NB4 (cell line): ENCODE measurements at places on chromosomes 12 and 14.

DNA sequence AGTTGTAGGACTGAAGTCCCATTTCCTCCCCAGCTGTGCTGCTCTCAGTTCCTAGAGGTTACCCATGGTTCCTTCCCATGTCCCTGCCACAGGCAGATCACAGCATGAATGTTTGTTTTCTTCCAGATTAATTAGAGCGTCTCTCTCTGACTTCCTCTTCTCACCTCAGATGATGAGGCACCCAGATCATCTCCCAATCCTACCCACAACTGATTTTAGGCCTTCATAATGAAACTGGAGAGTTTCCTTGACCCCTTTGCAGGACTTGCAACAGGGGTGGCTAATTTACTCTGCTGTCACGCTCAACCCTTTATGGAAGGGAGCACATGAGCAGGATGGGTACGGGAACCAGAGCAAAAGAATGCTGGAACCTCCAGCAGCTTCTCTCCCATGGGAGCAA, 32.1 kb upstream of the TXNRD1 start:
- DNase-seq, result peak; percentile 37

DNA sequence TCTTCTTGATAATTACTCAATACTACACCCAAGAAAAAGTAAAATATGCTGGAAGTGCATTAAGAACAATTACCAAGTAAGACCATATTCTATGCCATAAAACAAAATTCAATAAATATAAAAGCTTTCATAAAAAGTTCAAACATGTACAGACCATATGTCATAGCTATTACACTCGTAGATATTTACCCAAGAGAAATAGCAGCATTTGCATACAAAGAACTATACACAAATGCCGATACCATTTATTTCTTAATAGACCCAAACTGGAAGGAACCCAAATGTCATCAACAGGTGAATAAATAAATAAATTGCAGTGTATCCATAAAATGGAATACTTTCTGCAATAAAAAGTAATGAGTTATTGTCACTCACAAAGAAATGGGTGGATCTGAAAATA, 78.3 kb upstream of the SLC16A7 start:
- DNase-seq, result no peak

DNA sequence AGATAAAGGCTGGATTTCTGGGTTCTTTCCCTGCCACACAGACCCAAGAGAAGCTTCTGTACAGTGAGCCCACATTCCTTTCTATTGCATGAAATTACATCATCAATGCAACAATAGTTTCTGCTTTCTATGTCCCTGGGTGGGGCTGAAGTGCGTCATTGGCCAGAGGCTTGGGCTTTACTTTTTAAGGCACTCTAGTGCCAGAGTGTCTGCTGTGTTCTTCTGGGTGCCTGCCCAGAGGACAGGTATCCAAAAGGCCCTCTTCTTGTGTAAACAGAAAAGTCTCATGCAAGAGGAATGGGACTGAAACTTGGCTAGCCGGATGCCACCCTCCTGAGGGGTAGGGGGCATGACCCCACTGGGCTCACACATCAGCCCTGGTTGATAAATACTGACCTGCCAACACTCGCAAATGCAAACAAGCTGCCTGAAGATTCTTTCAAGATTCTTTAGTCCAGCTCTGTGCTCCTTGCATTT, 5.9 kb downstream of the KRT86 start:
- DNase-seq, result peak; percentile 65

- no peak for DNase-seq
Observed at GRCh38 chr14:86179980-86180379, 650.0 kb downstream of the FLRT2 start.

GRCh38 chr12:29273178-29273843, 107.7 kb downstream of the ERGIC2 start:
- no peak for DNase-seq

DNA sequence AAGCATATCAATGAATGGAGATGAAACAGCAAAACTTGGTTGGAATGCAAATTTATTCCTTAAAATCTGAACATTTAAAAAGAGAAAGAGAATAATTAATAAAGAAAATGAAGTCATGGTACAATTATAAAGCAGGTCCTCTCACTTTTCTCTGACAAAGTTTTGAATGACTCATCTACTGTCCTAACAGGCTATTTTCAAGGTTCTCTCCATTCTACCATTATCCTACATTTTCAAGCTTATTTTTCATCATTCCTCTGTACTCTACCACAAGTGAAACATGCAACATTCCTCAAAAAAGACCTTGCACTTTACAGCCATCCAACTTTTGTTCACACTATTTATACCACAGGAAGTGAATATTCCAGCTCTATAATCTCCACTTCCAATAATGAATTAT, 36.9 kb upstream of the AP4S1 start:
- no peak for DNase-seq

GRCh38 chr14:102192840-102193502, 53.3 kb downstream of the WDR20 start:
- DNase-seq, result no peak

GRCh38 chr12:101596172-101596571, 1.4 kb downstream of the MYBPC1 start:
- no peak for DNase-seq

- DNase-seq, result no peak
Observed at GRCh38 chr12:106883426-106883825, 72.3 kb upstream of the TMEM263 start.

GRCh38 chr12:1912580-1913376, 5.7 kb downstream of the CACNA2D4 start:
- DNase-seq, result no peak

DNA sequence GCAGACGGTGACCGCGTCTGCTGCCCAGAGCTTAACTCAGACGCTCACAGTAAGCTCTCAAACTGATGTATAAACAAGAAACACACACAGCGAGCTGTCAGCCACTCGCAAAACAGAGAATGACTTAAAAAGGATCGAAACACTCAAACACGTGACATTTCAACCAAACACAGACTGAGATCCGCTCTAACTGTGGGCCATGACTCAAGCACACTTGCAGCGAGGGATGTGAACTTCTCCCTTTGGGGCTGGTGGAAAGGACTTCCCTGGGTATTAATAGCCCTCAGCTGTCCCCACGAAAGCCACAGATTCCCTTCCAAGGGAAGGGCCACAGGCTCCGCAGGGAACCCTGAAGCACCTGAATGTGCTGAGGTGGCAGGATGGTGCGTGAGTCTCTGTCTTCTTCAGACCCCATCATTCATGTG, 29.1 kb downstream of the CCDC88C start:
- peak; percentile 55 for DNase-seq

GRCh38 chr12:115885040-115885690, 392.3 kb downstream of the MED13L start:
- DNase-seq, result no peak

- DNase-seq, result no peak
Observed at GRCh38 chr12:127650626-127651025, 616.3 kb upstream of the TMEM132C start.

- no peak for DNase-seq
Observed at GRCh38 chr14:97106609-97107008, 309.4 kb downstream of the VRK1 start.

- DNase-seq, result no peak
Observed at GRCh38 chr14:101379842-101380241, 181.5 kb upstream of the DIO3 start.

GRCh38 chr12:106072751-106073150, 66.0 kb downstream of the NUAK1 start:
- DNase-seq, result no peak

DNA sequence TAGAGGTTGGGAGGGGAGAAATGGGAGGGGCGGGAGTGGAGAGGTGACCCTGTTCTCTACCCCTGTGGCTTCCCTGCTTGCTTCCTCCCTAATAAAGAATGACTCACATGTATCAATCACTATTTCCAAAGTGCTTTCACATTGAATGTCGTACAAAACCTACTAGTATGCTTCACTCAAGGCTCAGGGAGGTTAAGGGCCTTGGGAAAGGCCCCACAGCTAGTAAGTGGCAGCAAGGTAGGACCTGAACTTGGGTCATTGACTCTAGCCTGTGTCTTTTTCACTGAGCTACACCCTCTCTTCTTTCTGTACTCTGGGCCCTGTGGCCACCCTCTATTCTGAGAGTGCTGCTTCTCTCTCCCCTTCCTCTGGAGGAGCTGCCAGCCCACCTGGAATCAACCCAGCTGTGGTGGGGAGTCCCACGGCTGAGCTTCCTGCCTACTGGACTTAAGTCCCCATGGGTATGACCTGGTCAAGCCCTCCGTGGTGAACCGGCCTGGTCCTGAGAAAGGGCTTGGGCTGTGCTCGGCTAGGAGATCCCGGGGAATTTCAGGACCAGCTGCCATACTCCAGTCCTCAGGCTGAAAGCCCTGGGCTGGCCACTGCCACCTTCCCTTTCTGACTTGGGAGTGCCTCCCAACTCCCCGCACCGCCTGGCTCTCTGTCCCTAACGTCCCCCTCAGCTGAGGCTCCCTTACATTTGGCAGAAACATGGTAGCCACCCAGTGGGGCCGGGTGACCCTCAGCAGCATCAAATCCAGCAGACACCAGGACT, 13.0 kb downstream of the SLC48A1 start:
- DNase-seq, result no peak

GRCh38 chr12:25241167-25242020, 9.3 kb downstream of the KRAS start:
- DNase-seq, result peak; percentile 74

DNA sequence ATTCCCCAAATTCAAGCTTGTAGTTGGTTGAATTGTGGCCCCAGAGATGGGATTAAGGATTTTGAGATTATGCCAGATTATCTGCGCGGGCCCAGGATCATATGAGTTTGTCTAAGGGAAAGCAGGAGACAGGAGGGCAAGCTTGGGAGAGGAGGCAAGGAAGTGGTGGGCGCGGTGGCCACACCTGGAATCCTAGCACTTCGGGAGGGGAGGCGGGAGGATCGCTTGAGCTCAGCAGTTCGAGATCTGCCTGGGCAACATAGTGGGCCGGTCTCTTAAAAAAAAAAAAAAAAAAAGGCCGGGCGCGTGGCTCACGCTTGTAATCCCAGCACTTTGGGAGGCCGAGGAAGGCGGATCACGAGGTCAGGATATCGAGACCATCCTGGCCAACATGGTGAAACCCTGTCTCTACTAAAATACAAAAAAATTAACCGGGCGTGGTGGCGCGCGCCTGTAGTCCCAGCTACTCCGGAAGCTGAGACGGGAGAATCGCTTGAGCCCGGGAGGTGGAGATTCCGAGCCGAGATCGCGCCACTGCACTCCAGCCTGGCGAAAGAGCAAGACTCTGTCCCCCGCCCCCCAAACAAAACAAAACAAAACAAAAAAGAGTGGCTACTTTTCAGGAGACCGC, 881 bp upstream of the PUS1 start:
- DNase-seq, result no peak

GRCh38 chr12:26088998-26089397, 35.8 kb downstream of the BHLHE41 start:
- peak; percentile 52 for DNase-seq

DNA sequence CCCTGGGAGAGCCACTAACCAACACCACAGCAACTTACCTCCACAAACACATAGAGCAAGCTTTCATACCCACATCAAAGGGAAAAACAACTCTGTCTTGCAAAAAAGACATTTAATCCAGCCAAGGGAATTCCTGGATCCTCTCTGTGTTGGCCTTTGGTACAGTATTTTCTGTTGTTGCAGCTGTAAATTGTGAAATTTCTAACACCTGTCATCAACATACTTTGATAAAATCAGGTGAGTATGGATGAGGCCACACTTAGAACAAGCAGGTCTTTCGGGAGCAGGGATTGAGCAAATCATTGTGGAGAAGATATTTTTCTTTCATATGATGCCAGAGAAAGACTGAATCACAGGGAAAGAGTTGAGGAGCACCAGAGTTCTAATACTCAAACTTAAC, 89.3 kb downstream of the SPTSSA start:
- no peak for DNase-seq

- DNase-seq, result no peak
Observed at GRCh38 chr12:109650808-109651207, 62.8 kb upstream of the FAM222A start.

DNA sequence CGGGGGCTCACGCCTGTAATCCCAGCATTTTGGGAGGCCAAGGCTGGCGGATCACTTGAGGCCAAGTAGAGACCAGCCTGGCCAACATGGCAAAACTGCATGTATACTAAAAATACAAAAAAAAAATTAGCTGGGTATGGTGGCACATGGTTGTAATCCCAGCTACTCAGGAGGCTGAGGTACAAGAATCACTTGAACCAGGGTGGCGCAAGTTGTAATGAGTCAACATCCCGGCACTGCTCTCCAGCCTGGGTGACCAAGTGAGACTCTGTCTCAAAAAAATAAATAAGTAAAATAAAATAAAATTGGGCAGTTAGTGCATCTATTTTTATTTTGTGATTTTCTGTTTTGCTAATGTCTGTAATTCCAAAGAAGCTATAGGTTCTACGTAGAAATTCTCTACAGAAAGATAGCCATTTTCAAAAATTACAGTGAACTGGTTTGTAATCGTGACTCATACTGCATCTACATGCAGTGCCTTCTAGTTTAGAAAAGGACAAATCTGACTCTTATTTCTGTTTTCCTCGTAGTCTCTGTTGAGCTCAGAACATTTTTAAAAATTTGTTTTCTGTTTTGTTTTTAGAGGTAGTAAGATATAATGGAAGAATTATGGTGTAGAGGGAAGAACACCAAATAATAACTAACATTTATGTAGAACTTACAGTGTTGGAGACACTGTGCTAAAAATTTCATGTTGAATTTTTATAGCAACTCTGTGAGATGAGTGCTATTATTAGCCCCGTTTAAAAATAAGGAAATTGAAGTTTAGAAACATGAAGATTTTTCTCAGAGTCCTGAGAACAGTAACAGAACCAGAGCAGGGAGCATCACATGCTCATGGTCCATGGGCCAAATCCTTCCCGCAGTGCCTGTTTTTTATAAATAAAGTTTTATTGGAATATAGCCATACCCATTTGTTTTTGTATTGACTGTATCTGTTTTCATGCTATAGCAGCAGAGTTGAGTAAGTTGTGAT, 201.2 kb downstream of the SYNE2 start:
- DNase-seq, result peak; percentile 14

DNA sequence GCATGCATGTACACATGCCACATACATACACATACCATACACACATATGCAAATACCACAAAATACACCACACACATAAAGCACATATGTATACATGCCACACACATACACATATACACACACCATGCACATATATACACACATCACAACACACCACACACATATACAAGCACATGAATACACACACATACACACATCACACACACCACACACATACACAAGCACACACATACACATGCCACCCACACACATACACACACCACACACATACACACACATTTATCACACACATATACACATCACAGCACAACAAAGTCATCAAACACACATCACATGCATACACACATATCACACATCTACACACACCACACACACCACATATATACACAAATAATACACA, 1108.5 kb downstream of the GALC start:
- DNase-seq, result no peak

- DNase-seq, result no peak
Observed at GRCh38 chr14:99718031-99718810, 34.1 kb downstream of the CYP46A1 start.
